NCI-H510A treated with DMSO at 0.1 percent for 48 hours (cell line): ENCODE measurements at places on chromosomes 4 and X.

GRCh38 chr4:85028910-85029309 is 62.4 kb upstream of the WDFY3 start:
- no peak for DNase-seq

DNA sequence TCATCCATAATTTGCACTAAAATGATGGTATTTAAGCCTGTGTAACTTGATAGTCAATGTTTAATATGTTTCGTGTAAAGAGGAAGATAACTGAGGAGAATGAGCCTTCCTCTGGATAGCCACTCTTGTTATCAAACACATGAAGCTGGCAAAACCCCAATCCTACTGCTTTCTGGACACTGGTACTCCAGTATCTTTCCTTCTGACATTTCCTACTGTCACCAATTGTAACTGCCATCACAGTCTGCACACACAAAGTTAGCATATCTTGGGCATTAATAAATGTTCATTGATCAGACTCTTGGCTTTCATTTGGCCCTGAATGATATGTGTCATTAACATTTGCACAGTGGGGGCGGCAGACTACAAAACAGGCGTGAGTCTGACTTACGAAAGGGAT is 419.1 kb downstream of the TMA16 start:
- DNase-seq: no peak

DNA sequence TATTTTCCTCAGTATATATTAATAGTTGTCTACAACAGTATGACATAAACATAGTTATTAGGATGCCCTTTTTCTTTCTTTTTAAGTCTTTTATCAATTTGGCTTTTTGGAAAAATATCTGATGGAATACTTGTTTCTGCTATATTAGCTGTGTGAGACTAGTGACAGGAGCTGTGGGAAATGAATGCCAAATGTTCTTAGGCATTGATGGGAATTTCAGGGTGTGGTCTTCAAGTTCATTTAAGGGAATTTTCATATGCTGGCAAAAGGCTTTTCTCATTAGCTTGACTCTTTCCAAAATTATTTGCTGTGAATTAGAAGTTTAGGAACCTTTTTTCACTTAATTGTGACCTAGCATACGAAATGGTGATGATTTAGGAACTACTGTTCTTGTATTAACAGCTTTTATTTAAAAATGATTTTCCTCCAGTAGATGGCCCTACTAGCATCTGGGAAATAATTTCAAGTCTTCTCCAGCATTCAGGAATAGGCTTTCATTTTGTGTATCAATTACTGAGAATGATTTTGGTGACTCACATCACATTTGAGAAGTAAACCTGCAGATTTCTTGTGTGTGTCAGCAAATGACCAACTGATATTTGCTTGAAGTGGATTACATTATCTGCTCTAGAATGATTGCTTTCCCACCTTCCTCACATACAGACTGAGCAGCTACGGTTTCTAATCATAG is 70.9 kb downstream of the HTT start:
- DNase-seq: no peak

DNA sequence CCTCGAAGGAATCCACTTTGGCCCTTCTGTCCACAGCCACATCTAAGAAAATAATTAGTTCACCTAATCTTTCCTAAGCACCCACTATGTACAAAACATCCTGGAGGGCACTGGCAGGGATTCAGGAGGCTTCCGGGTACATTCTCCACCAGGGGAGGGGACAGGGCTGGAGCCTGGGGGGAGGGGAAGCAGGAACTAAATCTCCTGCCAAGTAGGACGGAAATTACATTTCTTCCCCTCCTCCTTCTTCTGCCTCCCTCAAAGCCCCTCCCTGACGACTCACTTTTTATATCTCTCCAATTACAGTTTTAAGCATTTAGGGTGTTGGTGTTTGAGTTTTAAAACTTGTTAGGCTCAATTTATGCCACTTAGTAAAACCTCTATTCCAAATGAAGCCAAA is 203.1 kb downstream of the BCOR start:
- DNase-seq: peak; percentile 25

DNA sequence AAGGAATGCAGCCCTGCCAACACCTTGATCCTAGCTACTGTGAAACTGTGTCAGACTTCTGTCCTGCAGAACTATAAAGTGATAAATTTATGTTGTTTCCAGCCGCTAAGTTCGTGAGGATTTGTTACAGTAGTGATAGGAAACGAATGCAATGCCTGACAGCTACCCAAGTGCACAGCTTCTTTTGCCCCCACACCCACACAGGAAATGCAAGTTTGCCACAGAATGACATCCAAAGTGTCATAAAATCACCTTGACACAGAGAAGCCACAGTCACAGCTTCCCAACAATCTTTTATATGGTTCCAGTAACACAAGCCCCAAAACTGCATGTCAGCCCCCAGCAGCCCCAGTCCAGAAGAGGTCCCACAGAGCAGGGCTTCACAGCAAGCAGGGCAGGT is 216.9 kb upstream of the S100G start:
- no peak for DNase-seq

DNA sequence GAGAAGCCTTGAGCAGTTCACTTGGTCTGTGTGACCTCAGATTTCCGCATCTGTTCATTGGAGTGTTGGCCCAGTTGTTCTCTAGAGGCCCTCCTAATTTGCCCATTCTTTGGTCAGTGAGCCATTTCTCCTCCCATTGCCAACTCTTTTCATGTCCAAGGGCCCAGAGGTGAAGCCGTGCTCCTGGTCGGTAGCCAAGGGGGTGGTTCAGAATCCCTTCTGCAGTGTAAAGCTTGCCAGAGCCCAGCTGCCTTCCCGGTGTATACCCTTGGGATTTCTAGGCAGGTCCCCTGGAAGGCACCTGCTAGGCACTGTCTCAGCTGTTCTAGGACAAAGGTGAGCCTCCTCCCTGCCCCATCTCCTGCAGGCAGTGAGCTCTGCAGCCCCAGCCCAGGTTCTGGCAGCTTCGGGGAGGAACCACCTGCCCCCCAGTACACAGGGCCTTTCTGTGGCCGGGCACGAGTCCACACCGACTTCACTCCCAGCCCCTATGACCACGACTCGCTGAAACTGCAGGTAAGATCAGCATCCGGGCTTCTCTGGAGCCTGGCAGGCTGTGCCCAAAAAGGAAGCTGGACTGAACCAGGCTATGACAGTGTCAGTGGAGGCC is 12.3 kb downstream of the SASH3 start:
- no peak for DNase-seq

- no peak for DNase-seq
Observed at GRCh38 chr4:32003548-32003947, 1283.4 kb downstream of the PCDH7 start.

DNA sequence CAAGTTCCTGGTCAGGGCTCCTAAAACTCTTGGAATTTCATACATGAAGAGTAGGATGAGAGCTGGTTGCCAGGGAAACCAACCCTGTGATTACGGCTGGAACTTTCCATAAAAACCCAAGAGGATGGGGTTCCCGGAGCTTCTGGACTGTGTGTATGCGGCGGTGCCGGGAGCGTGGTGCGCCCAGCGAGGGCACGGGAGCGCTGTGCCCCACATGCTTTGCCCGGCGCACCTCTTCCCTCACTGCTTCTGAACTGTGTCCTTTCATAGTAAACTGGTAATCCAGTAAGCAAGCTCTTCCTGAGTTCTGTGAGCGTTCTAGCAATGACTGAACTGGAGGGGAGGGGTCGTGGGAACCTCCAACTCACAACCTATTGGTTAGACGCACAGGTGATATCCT is 152.6 kb downstream of the AFAP1 start:
- DNase-seq: no peak

DNA sequence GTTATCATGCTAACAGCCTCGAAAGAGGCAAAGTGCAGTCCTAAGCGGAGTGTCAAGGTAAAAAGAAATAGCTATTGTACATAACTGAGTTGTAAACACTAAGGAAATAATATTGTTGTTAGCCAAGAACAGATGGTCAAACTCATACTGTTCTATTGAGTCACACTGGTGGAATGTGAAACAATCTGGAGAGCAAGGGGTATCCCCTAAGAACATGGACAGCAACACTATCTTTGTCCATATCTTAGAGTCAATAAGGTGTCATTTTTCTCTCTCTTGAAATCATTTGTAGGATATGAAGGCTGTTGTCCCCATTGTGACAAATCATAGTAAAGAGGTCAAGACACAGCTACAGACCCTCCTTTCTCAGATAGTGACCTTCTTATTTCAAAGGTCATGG is 4.5 kb upstream of the PDGFC start:
- DNase-seq: no peak

DNA sequence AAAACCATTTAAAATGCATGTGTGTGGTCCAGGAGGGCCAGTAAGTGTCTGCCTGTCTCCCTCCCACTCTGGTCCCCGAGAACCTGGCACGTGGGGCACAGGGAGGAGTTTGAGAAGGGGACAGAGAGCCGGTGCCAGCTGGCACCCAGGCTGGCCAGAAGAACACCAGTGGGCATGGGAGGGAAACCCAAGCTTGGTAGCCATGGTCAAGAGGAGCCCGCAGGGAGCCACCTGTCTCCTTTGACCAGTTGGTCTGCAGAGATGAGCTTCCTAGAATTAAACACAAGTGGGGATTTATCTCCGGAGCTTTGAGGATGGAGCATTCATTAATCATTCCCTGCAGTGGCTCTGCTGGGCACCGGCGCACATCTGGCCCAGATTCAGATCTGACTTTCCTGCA is 41.6 kb downstream of the HMX1 start:
- DNase-seq: no peak

DNA sequence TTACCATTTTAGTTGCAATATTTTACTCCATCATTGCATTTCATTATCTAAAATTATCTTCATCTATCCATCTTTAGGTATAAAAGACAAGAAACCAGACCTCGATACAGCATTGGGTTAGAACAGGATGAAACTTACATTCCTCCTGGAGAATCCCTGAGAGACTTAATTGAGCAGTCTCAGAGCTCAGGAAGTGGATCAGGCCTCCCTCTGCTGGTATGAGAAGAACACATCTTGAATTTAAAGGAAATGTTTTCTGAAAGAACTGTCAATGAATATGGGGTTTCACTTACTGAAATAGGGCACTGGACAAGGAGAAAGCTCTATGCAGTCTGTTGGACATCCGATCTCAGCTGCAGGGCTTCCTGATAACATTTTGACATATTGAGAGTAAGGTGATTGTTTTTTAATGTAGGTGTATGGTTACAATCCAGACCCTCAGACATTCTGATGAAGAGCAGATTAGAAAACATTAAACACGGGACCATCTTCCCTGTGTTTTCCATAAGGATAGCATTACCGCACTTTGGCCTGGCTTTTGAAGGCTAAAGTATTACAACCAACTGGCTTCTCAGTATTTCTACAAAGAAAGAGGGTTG is 367.2 kb downstream of the BMPR1B start:
- DNase-seq: peak; percentile 6

DNA sequence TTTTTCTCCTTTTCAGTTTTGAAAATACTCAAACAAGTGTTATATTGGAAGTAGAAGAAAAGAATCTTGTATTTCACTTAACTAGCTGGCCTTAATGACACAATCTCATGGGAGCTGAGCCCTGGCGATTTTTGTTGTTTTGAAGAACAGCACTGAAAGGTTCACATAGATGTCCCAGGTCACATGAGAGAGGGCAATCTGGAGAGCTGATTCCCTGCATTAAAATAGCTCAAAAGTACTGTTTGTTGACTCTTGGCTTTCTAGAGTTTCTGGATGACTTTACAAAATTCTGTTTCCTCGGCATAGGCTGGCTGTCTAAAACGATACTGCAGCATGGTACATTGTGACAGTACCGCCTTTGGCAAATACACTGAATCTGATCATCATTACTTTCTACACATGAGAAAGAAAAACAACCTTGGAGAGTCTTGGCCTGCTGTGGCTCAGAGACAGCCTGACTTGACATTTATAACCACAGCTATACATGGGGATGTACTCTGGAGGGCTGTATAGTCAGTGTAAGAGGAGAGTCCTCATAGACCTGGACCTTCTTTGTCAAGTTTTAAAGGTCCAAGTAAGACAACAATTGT is 119.8 kb upstream of the PDLIM3 start:
- no peak for DNase-seq

GRCh38 chrX:130082244-130083106 is 27.8 kb downstream of the ELF4 start:
- DNase-seq: no peak

DNA sequence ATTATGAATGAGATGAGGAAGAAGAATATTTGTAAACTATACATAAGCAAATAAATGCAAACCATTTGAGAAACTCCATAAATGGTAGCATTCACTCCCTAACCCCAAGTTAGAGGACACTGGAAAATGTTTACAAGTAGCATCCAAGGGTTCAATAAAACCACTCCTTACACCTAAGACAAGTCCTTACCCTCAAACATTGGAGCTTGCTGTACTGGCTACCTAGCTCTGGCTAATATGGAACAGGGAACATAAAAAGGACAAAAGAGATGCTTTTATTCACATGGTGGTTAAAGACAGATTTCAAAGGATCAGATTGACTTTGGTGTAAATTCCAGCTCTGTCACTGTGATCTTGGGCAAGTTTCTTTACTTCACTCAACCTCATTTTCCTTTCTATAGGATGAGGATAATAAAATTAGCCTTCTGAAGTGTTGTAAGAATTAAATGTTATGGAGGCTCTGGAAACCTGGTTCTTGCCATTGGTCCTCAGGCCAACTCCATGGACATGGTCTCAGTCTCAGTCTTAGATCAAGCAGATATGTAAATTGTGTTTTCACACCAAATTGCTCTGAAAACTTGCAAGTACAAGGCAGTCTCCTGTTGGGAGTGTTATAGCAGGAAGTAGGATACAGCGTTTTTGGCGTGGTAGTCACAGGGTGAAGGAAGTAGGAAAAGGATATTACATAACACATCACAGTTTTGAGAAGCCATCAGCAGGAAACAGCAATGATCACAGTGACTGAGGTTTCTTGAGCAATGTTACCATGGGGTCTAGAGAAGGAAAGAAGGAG is 3.3 kb downstream of the CXCL1 start:
- DNase-seq: no peak
